ENCODE measurements at places on chromosomes 4 and X. TPM values are rescaled to one million over a fixed set of nuclear protein-coding genes. Genes with fewer than 3 reads are reported as not detected.

DNA sequence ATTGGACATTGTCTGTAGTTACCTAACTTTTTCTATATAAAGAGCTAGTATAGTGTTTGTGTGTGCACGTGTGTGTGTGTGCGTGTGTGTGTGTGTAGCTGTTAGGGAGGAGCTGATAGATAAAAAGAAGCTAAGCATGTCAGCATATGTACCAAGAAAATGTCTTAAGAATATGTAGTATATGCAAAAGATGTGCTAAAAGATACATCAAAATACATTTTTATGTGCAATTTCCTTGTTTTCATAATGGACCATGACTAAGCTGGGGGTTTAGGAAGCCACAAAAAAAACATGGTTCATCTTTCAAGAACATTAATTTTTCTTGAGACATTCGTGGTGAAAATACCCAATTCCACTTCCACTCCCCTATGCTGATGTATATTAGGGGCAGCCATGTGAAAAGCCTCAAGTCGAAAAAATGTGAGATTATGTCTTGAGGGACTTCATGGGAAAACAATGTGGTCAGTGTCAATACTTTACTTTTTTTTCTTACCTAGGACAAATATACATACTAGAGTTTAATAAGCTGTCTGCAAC, 1599.7 kb downstream of the ARAP2 start:
- no peak overlapping the region for H3K4me3 ChIP-seq
- no peaks in the 10 kb centered on the region for H3K27me3 ChIP-seq
- DNase-seq, result no peak
- no peaks in the 10 kb centered on the region for H3K4me1 ChIP-seq
- H3K27ac ChIP-seq, result no peak overlapping the region
- no peaks in the 10 kb centered on the region for H3K36me3 ChIP-seq

GRCh38 chrX:103800318-103800717, 23.7 kb downstream of the PLP1 start:
- H3K27me3 ChIP-seq, result no peaks in the 10 kb centered on the region
- H3K27ac ChIP-seq, result no peak overlapping the region
- H3K4me3 ChIP-seq, result no peak overlapping the region

- H3K27ac ChIP-seq, result no peak overlapping the region
- H3K27me3 ChIP-seq, result no peaks in the 10 kb centered on the region
- no peaks in the 10 kb centered on the region for H3K4me1 ChIP-seq
- no peaks in the 10 kb centered on the region for H3K36me3 ChIP-seq
- DNase-seq, result no peak
Observed at GRCh38 chr4:32477518-32477917, 1757.3 kb downstream of the PCDH7 start.

- H3K4me3 ChIP-seq, result no peak overlapping the region
- no peaks in the 10 kb centered on the region for H3K27me3 ChIP-seq
- no peaks in the 10 kb centered on the region for H3K36me3 ChIP-seq
- no peak overlapping the region for H3K27ac ChIP-seq
- no peak for DNase-seq
Observed at GRCh38 chrX:133461231-133461630, 45.9 kb upstream of the GPC4 start.

DNA sequence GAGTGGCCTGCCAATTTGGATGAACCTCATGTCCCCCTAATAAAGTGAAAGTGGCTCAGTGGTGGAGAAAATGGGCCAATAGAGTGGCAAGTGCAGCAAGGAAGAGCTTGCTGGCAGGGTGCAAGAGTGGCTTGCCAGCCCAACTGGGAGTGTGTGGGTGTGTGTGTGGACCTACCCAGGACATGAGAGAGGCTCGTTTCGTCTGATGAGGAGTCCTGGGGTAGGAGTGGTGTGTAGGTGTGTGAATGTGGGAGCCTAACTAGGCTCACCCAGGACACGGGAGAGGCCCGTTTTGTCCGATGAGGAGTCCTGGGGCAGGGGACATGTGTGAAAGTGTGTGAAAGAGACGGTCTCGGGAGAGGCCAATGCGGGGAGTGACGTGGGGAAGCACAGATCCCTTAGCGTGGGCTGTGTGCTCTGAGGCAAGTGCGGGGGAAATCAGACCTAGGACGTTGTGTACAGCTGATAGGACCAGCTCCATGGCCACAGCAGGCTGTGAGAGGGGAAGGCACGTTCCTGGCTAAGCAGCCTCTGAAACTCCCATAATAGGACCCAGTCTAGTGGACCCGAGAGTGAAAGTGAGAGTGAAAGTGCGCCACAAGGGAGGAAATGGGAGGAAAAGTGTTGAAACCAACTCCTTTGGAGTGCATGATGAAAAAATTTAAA, 5.3 kb downstream of the GAGE10 start:
- H3K4me1 ChIP-seq, result peaks cover 19% of the 10 kb centered on the region
- no peaks in the 10 kb centered on the region for H3K27me3 ChIP-seq
- peak overlapping the region; percentile 94 for H3K27ac ChIP-seq
- DNase-seq, result peak; percentile 24
- H3K36me3 ChIP-seq, result no peaks in the 10 kb centered on the region

DNA sequence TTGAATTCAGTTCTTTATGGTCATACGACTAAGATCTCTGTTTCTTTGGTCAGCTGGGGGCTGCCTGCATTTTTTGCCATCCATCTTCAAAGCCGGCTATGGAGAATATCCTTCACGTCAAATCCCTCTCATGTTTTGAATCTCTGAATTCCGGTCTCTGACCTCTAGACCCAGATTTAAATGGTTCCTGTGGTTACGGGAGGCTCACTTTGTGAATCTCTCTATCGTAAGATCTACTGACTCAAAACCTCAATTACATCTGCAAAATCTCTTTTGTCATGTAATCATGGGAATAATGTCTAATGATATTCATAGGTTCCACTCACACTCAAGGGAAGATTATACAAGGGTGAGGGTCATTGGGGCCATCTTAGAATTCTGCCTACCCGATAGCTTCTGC, 5.7 kb upstream of the MPC1L start:
- H3K4me3 ChIP-seq, result no peak overlapping the region
- H3K36me3 ChIP-seq, result no peaks in the 10 kb centered on the region
- H3K27me3 ChIP-seq, result no peaks in the 10 kb centered on the region

GRCh38 chr4:90084967-90085295, 42.3 kb upstream of the CCSER1 start:
- H3K27me3 ChIP-seq, result no peaks in the 10 kb centered on the region
- DNase-seq, result no peak
- H3K4me3 ChIP-seq, result no peak overlapping the region
- H3K36me3 ChIP-seq, result no peaks in the 10 kb centered on the region
- no peak overlapping the region for H3K27ac ChIP-seq

DNA sequence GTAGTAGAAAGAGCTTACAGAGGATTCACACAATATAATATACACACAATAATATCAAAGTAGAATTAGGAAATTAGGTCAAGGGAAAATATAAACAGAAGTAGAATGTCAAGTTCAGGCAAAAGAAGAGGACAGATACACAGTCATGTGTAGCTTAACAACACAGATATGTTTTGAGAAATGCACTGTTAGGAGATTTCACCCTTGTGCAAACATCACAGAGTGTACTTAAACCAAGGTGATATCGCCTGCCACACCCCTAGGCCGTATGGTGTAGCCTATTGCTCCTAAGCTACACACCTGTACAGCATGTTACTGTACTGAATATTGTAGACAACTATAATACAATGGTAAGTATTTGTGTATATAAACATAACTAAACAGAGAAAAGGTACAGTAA, 110.0 kb upstream of the EDNRA start:
- no peaks in the 10 kb centered on the region for H3K36me3 ChIP-seq
- no peaks in the 10 kb centered on the region for H3K4me1 ChIP-seq
- no peak overlapping the region for H3K27ac ChIP-seq
- no peak for DNase-seq

DNA sequence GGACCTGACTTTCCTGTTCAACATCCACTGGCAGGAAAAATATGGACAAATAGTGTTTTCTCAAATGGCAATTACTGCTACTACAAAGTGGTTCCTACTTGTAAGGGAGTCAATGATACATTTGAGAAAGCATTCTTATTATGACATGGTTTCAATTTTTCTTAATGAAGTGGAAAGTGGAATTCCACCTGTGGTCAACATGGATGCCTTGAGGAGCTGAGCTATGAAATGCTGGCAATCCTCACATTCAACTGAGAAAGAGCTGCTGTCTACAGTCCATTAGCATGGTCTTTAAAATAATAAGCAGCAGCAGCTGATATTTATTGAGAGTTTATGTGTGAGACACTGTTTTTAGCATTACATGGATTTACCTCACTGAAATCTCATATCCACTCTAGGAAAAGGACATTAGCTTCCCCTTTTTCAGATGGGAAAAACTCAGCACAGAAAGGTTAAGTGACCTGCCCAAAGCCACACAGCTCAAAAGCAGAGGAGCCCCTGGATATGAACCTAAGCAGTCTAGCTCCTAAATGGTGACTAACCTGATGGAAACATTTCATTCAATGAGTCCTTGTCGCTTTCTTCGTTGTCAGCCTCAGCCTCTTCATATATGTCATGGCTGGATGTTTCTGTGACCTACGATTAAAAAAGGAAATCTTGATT, 29.2 kb downstream of the MAP7D3 start:
- DNase-seq, result no peak
- peaks cover 2% of the 10 kb centered on the region for H3K4me1 ChIP-seq
- no peaks in the 10 kb centered on the region for H3K27me3 ChIP-seq
- H3K27ac ChIP-seq, result no peak overlapping the region
- H3K4me3 ChIP-seq, result no peak overlapping the region

GRCh38 chr4:111454961-111455360, 690.3 kb upstream of the FAM241A start:
- no peak overlapping the region for H3K4me3 ChIP-seq
- no peaks in the 10 kb centered on the region for H3K27me3 ChIP-seq
- H3K27ac ChIP-seq, result no peak overlapping the region
- no peaks in the 10 kb centered on the region for H3K36me3 ChIP-seq
- H3K4me1 ChIP-seq, result no peaks in the 10 kb centered on the region

GRCh38 chrX:150357790-150358189, 5.3 kb upstream of the MAMLD1 start:
- no peaks in the 10 kb centered on the region for H3K36me3 ChIP-seq
- no peak overlapping the region for H3K27ac ChIP-seq
- no peak for DNase-seq

DNA sequence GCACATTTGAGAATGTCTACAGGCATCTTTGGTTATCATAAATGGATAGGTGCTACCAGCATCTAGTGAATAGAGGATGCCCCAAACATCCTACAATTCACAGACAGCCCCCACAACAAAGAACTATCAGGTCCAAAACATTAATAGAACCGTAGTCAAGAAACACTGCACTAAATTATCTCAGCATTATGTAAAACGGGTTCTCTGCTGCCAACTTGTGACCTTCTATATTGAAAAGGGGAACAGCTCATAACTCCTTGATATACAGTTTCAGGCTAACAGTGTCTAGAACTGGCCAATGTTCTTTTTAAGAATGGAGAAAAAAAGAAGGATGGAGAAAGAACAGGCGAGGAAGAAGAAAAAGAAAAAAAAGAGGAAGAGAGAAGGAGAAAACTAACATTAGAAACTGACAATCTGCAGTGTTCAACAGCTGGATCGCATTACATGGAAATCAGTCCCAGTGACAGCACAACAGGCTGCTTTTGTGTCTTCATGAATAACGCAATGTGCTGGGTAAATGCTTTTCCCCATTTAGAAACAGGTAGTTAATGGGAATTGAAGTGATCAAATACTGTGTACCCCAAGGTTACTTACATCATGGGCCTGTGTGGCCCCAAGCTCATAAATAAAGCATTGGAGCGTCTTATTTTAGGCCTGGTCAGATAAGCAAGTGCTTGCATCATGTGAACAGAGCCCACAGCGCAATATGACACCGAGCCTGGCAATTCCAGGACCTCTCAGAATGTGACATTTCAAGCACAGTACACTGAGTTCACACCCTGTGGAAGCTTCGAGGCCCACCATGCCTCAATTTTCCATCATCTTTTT, 339.5 kb downstream of the DHX15 start:
- no peaks in the 10 kb centered on the region for H3K4me1 ChIP-seq
- no peak for DNase-seq
- no peaks in the 10 kb centered on the region for H3K36me3 ChIP-seq
- H3K4me3 ChIP-seq, result no peak overlapping the region
- no peaks in the 10 kb centered on the region for H3K27me3 ChIP-seq
- H3K27ac ChIP-seq, result no peak overlapping the region

DNA sequence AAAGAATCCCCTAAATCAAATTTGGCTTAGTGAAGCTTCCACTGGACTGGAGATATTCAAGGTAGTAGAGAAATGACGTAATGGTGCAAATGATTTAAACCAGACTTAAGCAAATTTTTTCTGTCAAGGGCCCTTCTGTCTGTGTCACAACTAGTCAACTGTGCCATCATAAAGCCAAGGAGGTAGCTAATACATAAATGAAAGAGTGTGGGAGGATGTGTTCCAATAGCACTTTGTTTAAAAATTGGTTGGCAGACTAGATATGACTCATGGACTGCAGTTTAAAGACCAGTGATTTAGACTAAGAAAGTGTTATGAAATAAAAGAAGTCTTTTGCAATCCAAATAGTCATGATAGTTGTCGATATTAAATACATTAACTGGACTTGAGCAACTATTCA, 24.3 kb upstream of the TEX13C start:
- H3K36me3 ChIP-seq, result no peaks in the 10 kb centered on the region
- H3K27me3 ChIP-seq, result no peaks in the 10 kb centered on the region
- no peak overlapping the region for H3K4me3 ChIP-seq
- DNase-seq, result no peak

- H3K27ac ChIP-seq, result no peak within 1 kb of the TSS
- DNase-seq, result no peak
- H3K4me3 ChIP-seq, result no peak within 1 kb of the TSS
Observed at GRCh38 chr4:164876700-164877324, at the start of gene APELA. Gene APELA, plus strand, starts transcription at chr4:164877178. Its CDS starts 154 bp downstream, at chr4:164877332.

GRCh38 chr4:52483186-52483890, 175.8 kb downstream of the USP46 start:
- no peak overlapping the region for H3K27ac ChIP-seq
- no peak for DNase-seq
- no peaks in the 10 kb centered on the region for H3K4me1 ChIP-seq
- H3K36me3 ChIP-seq, result no peaks in the 10 kb centered on the region
- peaks cover 35% of the 10 kb centered on the region for H3K27me3 ChIP-seq

DNA sequence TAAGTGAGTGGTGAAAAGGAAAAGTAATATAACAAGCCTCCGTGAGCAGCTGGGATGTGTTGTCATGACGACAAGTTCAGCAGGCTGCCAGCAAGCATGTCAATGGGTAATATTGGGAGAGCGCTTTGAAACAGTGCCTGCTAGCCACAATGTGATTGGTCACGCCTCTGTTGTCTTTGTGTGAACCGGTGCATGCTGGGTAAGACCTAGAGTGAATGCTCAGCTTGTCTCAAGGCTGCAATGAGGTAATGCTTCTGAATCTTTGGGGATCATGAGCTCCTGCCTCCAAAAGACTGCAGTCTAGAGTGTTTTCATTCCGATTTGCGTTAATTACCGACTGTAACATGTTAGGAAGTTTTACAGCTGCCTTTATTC, 54.9 kb downstream of the STOX2 start:
- H3K4me1 ChIP-seq, result no peaks in the 10 kb centered on the region
- H3K27me3 ChIP-seq, result peaks cover 5% of the 10 kb centered on the region
- no peak for DNase-seq
- H3K36me3 ChIP-seq, result no peaks in the 10 kb centered on the region
- H3K4me3 ChIP-seq, result no peak overlapping the region

- H3K4me3 ChIP-seq, result no peak overlapping the region
- no peak for DNase-seq
- no peaks in the 10 kb centered on the region for H3K4me1 ChIP-seq
- no peaks in the 10 kb centered on the region for H3K27me3 ChIP-seq
- no peak overlapping the region for H3K27ac ChIP-seq
Observed at GRCh38 chrX:78831523-78831922, 84.0 kb downstream of the LPAR4 start.

TBC1D8B gene
- total RNA-seq, result 1.2 TPM

SSX2B gene
- not detected for total RNA-seq

LGI2 gene
- not detected for total RNA-seq

GALNTL6 gene
- not detected for total RNA-seq

ARHGEF38 gene
- total RNA-seq, result not detected

RGN gene
- total RNA-seq, result not detected

MAGEB2 gene
- not detected for total RNA-seq
